NCI-H187 (cell line): ENCODE measurements at places on chromosomes 3 and 15.
A peak's percentile ranks its signal among the peaks of the same experiment; 100 is the strongest.

DNA sequence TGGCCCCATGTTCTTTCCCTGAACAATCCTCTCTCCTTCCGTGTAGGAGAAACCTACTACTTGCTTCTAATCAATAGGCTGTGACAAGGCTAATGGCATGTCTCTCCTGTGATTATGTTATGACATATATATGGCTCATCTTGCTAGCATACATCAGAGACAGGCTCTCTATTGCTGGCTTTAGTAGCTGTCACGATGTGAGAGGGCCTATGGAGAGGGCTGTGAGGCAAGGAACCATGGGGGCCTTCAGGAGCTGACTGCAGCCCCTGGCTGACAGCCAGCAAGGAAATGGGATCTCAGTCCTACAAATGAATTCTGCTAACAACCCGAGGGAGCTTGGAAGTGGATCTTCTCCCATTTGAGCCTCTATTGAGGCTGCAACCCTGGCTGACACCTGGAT, 96.3 kb downstream of the EOMES start:
- no peak for DNase-seq

DNA sequence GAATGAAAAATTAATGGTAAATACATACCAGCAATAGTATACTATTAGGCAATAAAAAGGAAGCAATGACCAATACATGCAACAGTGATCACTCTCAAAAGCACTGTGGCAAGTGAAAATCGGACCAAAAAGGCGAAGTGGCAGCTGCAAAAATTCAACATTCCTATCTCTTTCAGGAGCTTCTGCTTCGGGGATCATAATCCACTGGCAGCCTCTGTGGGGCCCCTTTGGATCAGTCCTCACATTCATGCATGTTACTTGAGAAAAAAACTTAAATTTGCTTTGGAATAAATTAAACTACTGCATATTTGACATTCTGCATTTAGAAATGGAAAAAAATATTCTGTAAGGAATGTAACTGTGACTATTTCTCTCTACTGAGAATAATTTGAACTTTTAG, 425.6 kb downstream of the NR2F2 start:
- no peak for DNase-seq

DNA sequence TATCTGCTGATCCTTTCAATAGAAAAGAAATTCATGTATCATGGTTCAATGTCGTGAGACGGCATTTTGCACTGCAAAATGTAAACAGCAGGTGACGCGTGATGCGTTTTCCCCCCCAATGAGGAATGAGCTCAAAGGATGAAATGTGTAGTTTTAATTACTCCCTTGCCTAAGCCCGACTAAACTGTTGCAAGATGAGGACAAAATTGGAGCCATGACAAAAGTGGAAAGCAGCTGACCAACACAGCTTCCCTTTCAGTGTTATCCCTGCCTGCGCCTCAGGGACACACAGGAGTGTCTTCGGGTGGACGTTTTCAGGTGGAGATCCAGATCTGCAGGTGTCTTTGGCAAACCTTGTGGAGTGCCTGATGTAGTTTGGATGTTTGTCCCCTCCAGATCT, 92.0 kb downstream of the GABRG3 start:
- no peak for DNase-seq

DNA sequence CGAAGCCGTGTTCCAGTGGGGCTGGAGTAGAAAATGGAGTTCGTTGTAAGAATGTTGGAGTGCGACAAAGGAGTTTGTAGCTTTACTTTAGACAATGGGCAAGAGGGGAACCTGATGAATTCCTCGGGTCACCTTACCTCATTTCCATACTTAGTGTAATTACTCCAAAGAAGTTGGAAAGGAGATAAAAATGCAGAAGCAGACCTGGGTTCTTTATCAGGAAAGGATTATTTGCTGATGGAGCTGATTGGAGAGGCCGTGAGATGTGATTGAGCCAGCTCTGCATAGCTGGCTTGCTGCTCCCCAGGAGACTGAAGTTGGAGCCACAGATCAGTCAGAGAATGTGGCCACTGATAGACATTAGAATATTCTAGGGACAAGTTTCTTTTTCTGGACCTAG, 33.4 kb upstream of the TBL1XR1 start:
- no peak for DNase-seq

GRCh38 chr15:43903864-43904290, 77.1 kb downstream of the WDR76 start:
- DNase-seq = peak; percentile 4

- DNase-seq = no peak
These were observed 12.6 kb downstream of the CEP152 start for GRCh38 chr15:48798319-48798718.

GRCh38 chr3:9244495-9245183, 4.8 kb downstream of the SRGAP3 start:
- no peak for DNase-seq

DNA sequence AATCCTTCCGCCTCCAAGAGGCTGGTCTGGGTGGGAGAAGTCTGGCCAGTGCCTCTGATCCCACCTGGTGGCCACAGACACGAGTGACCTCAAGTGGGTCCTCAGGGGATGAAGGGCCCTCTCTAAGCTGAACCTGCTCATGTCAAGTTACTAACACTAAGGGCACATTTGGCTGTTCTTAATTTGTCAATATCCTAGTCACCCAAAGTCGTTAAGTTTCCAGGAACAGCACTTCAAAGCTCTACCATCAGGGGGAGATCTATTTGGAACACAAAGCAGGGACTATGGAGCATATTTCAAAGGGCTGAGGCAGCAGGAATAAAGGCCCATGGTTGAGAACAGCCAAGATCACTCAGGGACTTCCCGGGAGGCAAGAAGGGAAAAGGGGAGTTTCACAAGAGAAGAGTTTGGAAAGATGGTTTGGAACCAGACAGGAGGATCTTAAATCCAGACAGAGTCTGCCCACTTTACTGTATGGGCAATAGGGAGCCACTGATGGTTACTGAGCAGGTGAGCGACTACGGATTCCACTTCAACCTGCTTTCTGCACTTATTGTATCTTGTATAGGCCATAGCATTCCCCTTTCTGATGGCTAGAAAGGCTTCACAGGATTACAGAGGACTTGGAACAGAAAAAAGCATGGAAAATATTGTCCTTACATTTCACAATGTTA, 13.7 kb downstream of the OXTR start:
- no peak for DNase-seq
